A549 (cell line): ENCODE measurements at places on chromosomes 12 and 14.

GRCh38 chr12:39378341-39378740 is 64.6 kb downstream of the KIF21A start:
- DNase-seq = no peak

DNA sequence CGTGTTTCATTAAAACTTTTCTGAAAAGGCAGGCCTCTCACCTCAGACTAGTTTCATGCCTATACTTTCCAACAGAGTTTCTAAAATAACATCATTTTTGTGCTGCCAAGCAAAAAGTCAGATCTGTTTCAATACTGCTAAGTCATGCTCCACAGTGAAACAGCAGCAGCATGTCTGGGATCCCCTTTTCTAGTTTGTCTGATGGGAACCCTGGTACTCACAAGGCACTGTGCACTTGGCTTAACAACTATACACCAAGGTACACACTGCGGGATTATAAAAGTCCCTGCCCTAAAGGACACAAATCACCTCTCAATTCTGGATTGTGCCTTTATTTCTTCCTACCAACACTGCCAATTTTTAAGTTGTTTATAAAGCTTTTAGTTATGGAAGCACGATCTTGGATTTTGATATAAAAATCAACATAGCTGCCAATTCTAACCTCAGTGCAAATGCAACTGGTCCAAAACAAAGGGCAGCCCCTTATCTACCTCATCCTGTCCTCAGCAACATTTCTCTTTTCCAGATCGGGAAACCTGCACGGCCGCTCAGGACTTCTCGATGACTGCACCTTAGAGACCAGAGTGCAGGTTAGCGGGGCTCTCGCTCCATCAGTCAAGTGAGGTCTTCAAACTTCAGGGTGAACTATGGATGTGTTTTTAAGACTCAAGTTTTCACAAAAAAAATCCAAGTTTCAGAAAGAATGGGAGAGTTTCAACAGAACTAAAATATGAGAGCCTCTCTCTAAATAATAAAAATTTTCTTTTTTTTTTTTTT is 1.7 kb upstream of the EIF5 start:
- DNase-seq = peak; percentile 29

GRCh38 chr12:78359520-78359919 is 505.1 kb upstream of the SYT1 start:
- DNase-seq = no peak

DNA sequence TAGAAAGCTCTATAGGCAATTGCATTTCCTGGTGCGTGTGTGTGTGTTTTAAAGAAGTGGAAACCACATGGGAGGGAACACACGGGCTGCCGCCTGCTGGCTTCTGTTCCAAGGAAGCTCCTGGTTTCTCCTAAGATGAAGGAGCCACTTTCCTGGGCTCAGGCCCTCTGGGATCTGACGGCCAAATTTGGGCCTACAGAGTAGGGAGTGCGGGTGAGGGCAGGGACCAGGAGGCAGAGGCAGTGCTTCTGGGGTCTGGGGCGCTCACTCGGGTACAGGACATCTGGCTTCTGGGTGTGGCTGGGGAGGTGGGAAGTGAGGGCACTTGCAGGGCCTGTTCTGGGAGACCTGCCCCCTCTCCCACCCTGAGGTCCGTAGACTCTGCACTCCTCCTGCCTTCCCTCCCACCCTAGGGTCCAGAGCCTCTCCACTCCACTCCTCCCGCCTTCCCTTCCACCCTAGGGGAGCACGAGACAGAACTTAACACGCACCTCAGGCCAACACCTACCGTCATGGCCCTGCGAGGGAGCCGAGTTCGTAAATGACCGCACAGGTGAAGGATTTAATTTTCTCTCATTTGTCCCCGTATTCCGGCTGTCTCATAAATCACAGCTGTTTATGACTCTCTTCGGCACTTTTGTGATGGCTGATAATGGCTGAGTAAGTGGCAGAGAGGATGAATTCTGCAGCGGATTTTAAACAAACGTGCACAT is 127.7 kb downstream of the KIF26A start:
- no peak for DNase-seq

GRCh38 chr12:25806271-25806670 is 152.2 kb upstream of the RASSF8 start:
- DNase-seq = no peak

DNA sequence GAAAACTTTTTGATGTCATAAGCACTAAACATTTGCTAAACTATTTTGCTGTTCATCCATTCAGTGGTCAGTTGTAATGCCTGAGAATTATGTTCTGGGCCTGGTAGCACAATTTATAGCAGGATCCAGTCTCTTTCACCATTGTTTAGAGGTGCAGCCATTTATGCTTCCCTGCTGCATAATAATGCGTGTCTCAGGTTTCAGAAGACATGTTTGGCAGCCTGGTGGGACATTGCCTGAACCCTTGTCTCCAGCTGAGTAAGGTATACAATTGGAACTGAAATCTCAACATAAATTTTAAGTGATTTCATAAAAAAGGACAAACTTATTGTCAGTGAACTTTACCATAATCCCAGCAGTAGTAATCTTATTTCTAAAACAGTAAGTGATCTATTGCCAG is 94.8 kb downstream of the POLR3B start:
- DNase-seq = no peak

DNA sequence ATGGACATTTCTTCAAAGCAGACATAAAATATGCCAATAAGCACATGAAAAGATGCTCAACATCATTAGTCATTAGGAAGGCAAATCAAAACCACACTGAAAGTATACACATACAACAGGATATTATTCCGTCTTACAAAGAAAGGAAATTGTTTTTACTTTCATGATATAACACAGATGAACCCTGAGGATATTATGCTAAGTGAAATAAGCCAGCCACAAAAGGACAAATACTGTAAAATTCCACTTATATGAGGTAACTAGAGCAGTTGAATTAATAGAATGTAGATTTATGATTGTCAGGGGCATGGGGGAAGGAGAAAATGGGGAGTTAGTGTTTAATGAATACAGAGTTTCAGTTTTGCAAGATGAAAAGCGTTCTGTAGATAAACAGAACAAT is 4.2 kb downstream of the ACYP1 start:
- no peak for DNase-seq

GRCh38 chr12:41972196-41972595 is 172.5 kb downstream of the GXYLT1 start:
- no peak for DNase-seq

GRCh38 chr12:110619534-110619953 is 5.6 kb downstream of the TCTN1 start:
- DNase-seq = no peak

- no peak for DNase-seq
Observed at GRCh38 chr12:34397591-34398365, 375.5 kb downstream of the ALG10 start.

DNA sequence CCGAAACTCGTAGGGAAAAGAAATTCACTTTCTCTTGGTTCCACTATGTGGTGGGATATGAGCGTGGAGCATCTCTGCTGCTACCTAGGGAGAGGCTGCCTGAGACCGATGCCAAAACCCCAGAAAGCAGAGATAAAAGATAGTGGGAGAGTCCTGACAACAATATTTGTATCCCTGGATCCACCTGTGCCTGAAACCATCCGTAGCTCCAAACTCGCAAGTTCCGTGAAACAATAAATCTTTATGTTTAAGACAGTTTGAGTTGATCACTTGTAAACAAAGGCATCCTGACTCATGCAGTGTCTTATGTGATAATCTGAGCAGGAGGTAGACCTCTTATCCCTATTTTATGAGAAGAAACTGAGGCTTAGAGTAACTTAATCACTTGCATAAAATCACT is 2.9 kb downstream of the MAP1LC3B2 start:
- DNase-seq = no peak

GRCh38 chr12:33357181-33357580 is 82.4 kb downstream of the SYT10 start:
- no peak for DNase-seq

DNA sequence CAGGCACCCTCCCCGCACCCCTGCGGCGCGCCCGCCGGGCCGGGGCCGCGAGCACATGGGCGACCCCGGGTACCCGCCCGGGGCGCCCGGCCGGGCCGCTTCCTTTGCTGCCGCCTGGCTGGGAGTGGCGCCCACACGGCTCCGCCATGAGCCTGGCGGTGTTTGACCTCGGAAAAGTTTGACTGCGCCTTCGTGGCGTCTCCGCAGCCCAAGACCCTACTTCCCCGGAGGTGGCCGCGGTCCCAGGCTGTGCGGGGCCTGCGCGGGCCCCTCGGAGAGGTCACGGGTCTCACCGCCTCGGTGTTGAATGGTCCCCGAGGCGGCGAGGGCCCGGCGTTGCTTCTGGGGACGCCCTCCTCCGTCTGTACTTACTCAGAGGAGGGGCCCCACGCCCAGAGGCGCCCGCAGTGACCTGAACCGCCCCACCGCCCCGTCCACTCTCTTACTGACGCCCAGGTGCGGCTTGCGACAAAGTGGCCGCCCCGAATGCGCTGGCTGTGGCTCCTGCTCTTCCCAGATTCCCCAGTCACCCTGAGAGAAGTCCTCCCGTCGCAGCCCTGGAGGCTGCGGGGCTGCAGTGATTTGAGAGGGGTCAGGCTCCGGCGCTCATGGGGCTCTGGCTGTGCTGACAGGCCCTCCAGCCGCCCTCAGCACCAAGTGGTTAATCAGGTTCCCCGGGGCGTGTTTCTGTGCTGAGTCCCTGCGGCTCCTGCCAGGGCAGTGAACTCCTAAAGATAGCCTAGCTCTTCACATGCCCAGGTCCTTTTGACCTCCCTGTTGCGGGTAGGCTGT is 5.8 kb downstream of the KMT5A start:
- DNase-seq = peak; percentile 53

DNA sequence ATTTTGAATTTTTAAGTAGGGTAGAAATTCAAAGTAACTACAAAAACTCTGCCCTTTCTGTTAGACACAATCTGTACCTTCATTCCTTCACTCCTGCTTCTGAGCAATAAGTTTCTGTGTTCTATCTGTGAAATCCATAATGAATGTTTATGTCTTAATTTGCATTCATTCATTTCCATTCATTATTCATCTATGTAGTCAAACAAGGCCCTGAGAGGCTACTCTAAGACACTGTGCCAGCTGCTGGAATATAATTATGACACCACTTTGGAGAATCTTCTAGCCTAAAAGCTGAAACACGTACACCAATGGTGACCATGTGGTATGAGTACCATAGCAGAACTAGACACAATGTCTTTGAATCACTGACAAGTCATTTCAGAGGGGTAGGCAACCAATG is 199.9 kb upstream of the FAR2 start:
- DNase-seq = no peak

GRCh38 chr12:5872745-5873144 is 72.3 kb downstream of the ANO2 start:
- peak; percentile 14 for DNase-seq

DNA sequence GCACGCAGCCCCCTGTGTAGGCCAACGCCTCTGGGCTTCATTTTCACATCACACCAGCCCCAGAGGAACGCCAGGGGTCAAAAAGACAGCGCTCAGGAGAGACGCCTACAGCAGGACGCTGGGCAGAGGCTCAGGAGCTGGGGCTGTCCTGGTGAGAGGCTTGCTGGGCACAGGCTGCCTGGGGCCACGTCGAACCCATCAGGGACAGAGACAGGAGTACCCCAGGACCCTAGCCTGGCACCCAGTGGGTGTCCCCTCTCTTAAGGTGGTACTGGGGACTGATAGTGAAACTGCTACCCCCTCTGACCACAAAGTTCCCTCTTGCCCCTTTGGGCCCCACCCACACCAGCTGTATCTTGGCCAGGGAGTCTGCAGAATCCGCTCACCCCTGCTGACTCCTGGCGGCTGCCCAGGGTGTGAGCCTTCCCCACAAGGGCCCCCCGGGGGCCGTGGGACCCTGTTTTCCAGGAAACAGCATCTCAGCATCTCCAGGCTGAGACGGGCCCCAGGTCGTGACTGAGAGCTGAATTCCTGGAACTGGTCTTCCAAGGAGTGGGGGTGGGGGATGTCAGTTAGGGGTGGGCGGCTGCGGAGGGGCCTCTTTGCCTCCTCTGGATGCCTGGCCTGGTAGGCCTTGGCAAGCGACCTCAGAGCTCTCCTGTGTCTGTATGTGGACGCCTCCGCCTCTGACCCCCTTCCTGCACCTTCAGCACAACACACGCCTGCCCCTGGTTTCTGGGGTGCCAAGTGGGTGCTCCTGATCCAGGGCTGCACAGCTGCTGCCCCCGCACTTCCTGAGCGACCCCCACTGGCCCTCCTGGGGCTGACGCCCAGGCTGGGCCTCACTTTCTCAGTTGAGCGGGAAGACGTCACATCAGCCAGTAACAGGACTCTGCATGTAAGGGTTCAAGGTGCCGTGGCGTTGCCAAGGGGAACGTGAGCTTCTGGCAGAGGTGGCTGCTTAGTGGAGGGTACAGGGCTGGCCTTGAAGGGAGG is 321.9 kb upstream of the RTL1 start:
- DNase-seq = no peak

GRCh38 chr14:74080820-74081460 is 3.3 kb downstream of the ALDH6A1 start:
- DNase-seq = peak; percentile 24

DNA sequence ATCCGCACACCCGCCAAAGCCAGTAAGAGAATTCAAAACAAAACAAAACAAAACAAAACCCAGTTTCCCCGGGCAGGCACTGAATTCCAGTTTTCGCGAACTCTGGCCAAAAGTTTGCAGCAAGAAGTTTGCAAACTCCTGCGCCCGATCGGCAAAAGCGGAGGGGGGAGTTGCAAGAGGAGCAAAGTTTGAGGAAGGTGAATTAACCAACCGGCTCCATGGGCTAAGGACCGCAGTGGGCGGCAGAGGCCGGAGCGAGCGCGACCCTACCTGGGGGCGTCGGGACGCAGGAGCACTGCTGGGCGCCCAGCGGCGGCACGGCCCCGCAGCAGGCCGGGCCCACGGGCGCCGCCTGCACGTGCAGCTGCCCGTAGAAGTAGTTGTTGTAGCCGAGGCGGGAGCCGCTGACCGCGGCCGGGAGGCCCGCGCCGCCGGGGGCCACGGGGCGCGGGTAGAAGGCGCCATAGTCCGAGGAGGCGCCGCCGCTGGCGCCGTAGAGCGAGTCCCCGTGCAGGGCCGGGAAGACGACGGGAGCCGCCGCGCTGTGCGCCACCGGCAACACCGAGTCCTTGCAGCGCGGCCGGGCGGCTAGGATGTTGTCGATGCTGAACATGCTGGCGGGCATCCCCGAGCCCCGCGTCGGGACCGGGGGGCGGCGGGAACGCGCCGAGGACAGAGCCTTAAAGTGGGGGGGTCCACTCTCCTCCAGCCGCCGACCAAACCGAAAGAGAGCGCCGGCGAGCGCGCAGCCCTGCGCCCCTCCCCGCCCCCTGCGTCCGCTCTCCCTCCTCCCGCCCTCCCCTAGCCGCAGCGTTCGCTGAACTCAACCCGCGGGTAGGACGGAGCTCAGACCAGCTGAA is at the start of gene GSC:
GSC (minus strand) TSS at position 723 of the 860 bp plus-strand sequence; CDS start at position 625, 98 bp downstream.
- peak; percentile 36 for DNase-seq

GRCh38 chr12:1855241-1855640 is 34.9 kb downstream of the LRTM2 start:
- DNase-seq = no peak
